ENCODE measurements at places on chromosomes 12 and 14.

DNA sequence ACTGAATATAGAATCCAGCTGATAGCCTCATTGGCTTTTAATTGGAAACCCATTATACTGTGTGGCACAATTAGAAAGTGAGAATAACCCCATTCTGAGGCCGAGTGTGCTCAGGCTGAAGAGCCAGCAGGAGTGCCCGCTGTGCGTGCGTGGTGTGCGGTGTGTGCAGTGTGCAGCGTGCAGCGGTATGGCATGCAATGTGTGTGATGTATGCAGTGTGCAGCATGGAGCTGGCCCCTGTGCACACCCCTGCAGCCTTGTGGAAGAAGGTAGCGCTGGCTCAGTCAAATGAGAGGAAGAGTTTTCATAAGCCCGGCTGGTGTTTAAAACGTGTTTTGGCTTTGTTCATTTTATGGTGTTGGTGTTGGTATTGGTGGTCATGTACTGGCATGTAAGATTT is 22.9 kb downstream of the CKB start:
- DNase-seq: no peak

- no peak for DNase-seq
Observed at GRCh38 chr12:80353254-80353653, 90.8 kb upstream of the PTPRQ start.

DNA sequence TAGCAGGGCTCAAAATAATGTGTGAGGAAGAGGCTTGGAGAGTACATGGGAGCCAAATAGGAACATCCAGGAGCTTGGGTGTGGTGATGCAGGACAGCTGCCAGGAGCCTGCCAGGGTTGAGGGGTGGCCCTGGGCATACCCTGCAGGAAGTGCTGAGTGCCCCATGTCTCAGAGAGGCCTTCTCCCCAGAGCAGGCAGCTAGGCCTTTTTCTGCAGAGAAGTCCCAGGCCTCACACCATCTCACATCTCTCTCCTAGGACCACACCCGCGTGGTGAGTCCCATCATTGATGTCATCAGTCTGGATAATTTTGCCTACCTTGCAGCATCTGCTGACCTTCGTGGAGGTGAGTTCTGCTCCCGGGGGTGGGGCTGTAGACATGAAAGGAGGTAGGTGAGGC is 66.9 kb downstream of the ERH start:
- no peak for DNase-seq

DNA sequence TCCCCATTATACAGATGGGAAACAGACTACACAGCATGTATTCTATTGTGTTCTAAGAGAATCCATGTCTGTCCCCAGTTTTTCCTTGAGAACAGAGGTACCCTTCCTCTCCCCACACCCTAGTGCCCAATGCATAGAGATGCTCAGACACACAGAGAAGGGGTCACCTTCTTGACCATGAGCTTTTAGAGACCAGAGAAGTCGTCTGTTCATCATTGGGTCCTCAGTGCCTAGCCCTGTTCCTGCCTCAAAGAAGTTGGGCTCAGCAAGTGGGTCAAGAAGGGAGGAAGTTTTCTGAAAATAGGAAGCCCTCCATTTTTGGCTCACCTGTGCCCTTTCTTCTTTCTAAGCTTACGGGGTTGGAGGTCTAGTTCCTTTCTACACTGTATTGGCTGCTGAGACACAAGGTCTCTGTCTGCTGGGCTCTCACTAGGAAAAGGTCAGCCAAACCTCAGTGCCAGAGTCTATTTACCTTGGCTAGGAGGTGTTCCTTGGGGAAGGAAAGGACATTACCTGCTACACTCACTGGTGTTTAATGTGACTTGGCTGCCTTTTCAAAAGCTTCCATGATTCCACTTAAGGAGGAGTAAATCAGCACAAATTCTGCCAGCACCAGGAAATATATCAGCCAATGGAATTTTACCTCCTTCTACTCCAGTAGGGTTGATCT is 198.5 kb upstream of the PWP1 start:
- no peak for DNase-seq

DNA sequence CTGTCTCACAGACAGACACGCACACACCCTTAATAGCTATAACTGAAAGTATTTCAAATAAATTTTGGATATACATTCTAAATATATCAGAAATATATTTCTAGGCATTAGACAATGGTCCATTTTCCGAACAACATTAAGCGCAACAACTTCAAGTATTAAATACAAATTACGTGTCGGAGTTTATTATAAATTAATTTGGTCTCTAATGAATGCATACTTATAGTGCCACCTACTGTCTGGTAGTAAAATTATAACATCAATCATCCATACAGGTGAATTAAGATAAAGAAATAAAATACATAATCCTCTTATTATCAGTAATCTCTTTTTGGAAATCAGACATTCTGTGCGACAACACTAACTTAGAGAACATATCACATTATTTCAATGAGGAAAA is 27.2 kb upstream of the CMAS start:
- no peak for DNase-seq

All from NCI-H187 treated with DMSO at 0.1 percent for 48 hours (cell line).